ENCODE measurements at places on chromosomes 1 and 21. TPM values are rescaled to one million over a fixed set of nuclear protein-coding genes. Genes with fewer than 3 reads are reported as not detected.

Gene ANP32E
- 8.9 TPM for total RNA-seq

Gene TMOD4
- total RNA-seq: not detected

Gene SPRR2F
- total RNA-seq: not detected

Gene KRTAP13-2
- total RNA-seq: not detected

Gene OR2T29
- not detected for total RNA-seq

Gene MROH7
- 2.0 TPM for total RNA-seq

Gene NMNAT2
- 0.53 TPM for total RNA-seq

Gene CGN
- total RNA-seq: not detected

Gene CELA3B
- total RNA-seq: not detected

Gene ZYG11A
- total RNA-seq: not detected

Gene CD52
- total RNA-seq: not detected

Gene ACTN2
- total RNA-seq: 10.5 TPM

Gene GALE
- 30.4 TPM for total RNA-seq

Gene BGLAP
- 19.1 TPM for total RNA-seq

Gene CELA2A
- total RNA-seq: not detected

Gene CDC42
- total RNA-seq: 111 TPM

Gene UAP1
- total RNA-seq: 32.7 TPM
